NCI-H1092 (cell line): ENCODE measurements at places on chromosomes 4 and X.
A peak's percentile ranks its signal among the peaks of the same experiment; 100 is the strongest.

- DNase-seq: no peak
These were observed 196.3 kb upstream of the ANXA3 start for GRCh38 chr4:78355306-78355705.

DNA sequence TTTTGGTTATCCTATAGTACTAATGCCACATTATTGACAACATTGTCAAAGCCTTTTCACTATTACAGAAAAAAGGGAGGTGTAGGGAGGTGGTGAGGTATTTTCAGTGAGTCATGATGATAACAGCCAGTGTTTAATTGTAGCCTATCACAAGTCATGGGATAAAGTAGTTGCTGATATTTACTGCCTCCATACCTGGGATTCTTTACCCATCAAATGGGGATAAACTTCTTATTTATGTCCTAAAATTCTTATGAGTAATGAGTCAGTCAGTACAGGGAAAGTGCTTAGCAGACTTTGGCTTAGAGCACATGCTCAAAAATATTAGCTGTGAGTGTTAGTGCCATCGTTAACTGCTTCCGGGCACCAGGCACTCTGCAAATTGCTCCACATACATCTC lies 25.7 kb downstream of the ADGRG2 start:
- DNase-seq: no peak

DNA sequence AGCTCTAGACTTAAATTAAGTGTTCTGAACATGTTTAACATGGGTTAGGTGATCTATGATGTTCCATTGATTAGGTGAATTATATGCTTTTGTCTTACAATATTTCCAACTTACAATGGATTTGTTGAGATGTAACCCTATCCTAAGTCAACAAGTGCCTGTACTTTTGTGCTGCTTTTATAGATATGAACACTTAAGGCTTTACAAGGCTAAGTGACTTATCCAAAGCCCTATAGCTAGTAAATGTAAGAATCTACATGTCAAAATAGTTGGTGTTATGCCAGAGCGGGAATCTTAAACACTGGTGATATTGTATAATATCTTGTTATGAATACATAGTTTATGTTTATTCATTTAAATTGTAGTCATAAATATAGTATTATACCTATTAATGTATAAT lies 1629.1 kb upstream of the IGFBP7 start:
- no peak for DNase-seq

DNA sequence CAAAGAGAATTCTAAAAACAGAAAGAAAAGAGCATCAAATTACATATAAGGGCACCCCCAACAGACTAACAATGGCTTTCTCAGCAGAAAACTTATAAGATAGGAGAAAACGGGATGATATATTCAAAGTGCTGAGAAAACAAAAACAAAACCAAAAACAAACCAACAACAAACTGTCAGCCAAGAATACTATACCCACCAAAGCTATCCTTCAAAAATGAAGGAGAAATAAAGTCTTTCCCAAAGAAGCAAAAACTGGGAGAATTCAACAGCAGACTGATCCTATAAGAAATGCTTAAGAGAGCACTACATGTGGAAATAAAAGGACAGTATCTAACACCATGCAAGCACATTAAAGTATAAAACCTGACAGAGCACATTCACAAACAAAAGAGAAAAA lies 168.6 kb downstream of the NEK1 start:
- DNase-seq: no peak

GRCh38 chr4:59925290-59925689 lies 1274.8 kb upstream of the ADGRL3 start:
- no peak for DNase-seq

GRCh38 chr4:3388471-3389232 lies 53.1 kb upstream of the HGFAC start:
- DNase-seq: no peak

DNA sequence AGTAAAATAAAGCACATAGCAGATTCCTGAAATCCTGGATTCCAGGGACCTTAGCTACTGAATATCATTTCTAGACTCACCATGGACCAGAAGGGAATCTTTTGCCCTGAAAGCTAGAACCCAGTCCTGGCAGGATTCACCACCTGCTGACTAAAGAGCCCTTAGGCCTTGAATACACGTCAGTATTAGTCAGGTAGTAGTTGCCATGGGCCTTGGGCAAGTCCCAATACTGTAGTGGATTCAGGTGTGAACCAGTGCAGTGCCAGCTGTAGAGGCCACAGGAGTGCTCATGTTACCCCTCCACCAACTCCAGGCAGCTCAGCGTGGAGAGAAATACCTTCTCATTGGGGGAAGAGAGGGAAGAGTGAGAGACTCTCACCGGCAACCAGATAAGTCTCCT lies 64.1 kb upstream of the UBQLN2 start:
- no peak for DNase-seq

GRCh38 chr4:77785669-77786068 lies 33.5 kb downstream of the CNOT6L start:
- no peak for DNase-seq

GRCh38 chr4:22596409-22596808 lies 80.5 kb upstream of the ADGRA3 start:
- no peak for DNase-seq

GRCh38 chr4:13640149-13640940 lies 12.8 kb upstream of the BOD1L1 start:
- DNase-seq: no peak

GRCh38 chrX:75421688-75422230 lies 101.1 kb downstream of the ZDHHC15 start:
- no peak for DNase-seq

- peak; percentile 3 for DNase-seq
These were observed 335.2 kb downstream of the ADAM29 start for GRCh38 chr4:175253184-175253902.

GRCh38 chr4:169410839-169411770 lies 140.3 kb upstream of the SH3RF1 start:
- no peak for DNase-seq

DNA sequence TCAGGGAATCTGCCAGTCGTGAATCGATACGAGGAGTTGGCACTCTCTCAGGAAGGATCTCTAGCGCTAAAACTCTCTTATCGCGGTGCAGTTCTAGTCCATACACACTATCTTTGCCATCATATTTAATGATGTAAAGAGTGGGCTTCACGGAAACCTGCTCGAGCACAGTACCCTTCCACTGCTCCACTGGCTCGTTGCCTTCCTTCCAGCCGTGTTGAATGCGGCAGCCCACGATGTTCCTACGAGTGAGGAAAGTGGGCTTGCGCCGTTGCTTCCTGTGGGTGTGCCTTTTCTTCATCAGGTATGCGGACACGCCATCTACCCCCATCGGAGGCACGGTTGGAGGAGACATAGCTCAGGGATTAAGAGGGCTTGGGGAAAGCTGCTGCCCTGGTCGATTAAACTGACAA lies 661 bp downstream of the SPIN4 start:
- DNase-seq: peak; percentile 51

GRCh38 chr4:45410701-45411210 lies 684.4 kb upstream of the GNPDA2 start:
- DNase-seq: no peak

DNA sequence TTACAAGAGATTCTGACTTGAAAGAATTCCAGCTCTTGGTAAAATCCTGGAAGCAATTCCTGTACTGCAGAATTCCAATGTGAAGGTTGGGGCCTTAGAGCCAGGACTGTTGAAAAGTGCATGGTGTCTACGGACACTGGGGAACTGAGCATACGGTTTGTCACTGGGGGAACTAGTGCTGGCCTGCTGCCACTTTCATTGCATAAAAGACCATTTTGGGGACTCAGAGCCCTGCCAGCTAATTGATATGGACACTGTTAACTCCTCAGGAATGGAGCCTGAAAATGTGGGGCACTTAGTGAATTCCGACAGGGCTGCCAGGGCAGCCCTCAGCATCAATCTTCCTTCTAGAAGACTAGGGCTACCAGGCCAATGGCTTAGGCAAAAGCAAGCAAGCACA lies 55.9 kb downstream of the AMOT start:
- DNase-seq: no peak

DNA sequence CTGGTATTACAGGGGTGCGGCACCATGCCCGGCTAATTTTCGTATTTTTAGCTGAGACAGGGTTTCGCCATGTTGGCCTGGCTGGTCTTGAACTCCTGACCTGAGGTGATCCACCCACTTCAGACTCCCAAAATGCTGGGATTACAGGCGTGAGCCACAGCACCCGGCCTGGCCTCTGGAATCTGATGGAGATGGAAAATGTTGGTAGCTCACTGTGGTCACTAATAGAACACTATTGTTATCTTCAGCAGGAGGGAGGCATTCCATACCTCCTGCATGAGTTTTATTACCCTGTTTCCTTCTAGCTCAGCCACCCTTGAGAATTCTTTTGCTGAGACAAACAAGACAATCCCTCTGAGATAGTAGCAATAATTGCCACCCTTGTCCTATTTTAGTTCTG lies 105.0 kb downstream of the SHROOM3 start:
- DNase-seq: no peak

DNA sequence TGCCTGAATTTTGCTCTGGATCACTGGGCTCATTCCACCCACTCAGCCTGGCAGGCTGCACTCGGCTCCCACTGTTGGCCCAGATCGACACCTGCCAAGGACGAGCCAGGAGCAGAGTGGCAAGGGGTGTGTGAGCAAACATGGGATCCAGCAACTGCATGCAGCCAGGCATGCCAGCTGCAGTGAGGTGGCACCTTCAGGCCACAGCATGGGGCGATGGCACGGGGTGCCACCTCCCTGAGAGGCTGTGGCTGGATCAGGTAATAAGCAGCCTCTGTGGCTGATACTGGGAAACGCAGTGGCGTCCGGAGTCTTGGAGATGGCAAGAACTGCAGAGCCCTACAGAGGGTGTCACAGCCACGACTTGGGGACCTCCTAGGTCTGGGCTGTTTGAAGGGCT lies 244.5 kb upstream of the FSTL5 start:
- DNase-seq: no peak

GRCh38 chr4:102311407-102311806 lies 33.9 kb downstream of the SLC39A8 start:
- no peak for DNase-seq

DNA sequence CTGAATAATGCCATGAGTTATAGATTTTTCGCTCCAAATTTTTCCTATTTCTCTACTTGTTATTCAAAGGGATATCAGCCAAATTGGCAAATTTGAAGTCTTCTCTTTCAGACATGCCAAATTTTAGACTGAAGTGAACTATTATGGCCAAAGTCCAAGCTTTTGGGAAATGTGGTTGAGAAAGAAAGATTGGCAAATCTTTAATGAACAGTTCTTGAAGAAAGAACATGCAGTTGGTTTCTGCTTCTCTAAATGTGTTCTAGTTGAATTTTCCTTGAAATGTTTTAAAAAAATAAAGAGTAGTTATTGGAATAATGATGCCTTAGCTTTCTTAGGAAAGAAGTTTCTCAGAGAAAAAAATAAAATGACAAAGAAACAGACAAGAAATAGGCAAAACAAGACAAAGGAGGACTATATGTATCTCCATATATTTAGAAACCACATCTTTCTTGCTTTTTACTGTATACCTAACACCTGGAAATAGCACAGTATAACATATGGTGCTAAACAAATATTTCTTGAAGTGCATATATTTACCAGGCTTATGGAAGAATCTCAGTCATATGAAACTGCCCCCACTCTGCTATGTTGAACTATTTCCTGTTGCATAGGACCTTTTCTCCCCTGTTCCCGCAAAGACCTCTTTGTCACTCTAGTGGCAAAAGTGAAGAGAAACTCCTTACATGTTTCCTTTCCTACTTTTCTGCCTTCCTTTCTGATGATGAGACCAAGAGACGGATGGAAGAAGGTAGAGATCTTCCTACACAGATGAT lies 250.0 kb downstream of the ARHGAP24 start:
- DNase-seq: no peak

DNA sequence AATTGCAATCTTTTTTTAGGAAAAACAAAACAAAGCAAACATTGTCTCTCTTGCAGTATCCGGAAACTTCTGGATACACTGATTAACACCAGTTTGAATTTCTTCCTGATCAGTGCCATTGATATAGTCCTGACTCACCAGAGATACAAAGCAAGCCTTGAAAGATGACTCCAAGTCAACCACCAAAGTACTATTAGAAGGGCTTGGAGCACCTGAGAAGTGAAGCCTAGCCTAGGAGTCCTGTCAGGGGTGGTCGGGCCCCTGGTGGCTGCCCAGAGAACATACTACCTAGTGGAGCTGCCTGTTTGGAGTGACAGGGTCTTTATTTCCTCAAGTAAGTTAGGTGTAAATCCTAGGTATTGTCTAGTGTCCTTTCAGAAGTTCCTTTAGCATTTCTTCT lies 593.2 kb downstream of the ZNF674 start:
- no peak for DNase-seq

DNA sequence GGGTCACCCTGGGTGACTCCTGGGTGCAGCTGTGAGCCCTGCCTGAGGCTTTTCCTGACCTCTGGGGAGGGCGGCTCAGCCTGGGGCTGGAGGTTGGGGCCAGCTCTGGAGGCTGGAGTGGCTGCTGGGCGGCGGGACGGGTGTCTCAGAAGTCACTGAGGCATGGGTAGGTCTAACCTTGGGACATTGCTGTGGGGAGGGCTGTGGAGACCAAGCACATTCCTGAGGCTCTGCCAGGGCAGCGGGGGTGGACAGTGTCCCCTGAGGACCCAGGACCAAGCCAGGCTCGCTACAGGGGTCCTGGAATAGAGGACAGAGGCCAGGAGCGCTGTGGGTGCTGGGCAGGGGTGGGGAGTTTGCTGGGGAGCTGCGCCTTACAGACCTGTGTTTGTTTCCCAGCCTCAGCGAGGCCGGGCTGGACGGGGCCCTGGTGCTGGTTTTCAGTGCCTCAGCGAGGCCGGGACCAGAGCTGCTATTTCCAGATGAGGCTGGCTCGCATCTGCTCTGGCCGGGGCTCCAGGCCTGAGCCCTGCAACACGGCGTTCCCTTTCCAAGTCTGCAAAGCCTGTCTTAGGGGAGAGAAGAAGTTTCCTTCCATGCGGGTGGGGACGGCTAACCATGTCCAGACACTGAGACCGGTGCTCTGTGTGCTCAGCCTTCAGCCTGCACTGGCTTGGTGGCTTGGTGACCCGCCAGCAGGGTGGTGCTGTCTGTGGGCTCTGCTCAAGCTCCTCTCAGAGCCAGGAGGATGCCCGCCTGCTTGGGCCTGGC lies 3.0 kb upstream of the SLC25A6 start:
- DNase-seq: no peak
